ENCODE measurements at places on chromosomes 5 and 9.

DNA sequence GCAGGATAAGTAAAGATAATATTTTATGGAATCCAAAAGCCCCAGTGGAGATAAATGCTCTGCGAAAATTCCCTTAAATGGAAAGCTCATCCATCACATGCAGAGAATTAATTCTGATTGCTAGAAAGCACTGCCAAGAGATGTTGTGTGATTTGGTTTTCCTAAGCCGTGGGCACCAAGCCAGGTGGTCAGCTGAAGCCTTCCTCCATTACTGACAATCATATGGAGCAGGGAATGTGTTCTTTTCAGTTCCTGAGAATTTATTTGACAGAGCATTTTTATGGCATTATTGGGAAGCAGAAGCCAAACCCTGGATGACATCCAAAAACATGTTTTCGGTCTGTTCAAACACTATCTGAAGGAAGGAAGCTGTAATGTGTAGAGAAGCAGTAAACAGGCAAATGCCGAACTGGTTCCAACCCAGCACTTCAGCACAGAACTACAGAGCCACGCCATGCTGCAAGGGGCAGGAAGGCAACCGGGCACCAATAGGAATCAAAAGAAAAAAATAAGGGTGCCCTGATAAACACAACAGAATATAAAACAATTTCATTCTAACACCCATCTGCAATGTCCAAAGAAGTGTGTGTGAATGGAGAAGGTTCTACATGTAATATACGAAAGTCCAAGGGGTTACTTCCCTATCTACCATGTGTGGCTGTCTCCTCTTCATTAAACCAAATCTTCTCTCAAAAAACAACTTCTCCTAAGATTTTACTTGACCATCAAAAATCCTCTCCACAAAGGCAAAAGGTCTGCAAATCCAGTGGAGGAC, 12.3 kb downstream of the ARSB start:
- DNase-seq, result no peak

- no peak for DNase-seq
Measured at GRCh38 chr5:107580889-107581820, 89.6 kb downstream of the EFNA5 start.

DNA sequence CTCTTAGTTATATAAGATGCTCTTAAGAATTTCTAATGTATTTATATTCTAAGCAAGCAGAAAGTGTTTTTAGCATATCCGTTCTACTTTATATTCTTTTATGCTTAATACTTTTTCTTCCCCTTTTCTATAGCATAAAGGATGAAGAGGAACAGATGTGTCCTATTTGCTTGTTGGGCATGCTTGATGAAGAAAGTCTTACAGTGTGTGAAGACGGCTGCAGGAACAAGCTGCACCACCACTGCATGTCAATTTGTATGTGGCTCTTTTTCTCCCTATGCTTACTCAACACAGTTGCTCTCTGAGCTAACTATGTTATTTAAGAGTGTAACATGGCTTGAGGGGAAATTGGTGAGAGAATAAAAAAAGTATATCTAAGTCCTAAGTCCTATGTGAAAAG, 37.6 kb upstream of the SETD9 start:
- no peak for DNase-seq

GRCh38 chr9:135066291-135066690, 21.2 kb upstream of the OLFM1 start:
- DNase-seq, result no peak

DNA sequence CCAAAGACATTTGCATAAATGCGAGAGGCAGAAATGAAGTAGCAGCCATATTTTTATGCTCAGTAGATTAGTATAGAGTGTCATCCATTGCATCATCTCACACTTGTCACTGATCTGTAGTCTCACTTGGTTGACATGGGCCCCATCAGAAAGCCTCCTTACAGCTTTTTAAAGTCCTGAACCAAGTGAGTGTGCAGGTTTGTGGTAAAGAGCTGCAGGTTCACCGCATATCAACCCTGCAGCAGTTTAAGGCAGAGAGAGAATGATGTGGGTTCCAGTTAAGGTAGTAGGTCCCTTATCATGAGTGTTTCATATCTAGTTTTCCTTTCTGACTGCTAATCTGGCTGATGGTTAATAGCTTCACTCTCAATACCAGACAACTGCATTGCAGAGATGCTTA, 1080.3 kb downstream of the NR2F1-AS1 start:
- DNase-seq, result no peak

- no peak for DNase-seq
Measured at GRCh38 chr9:91813176-91813795, 136.7 kb downstream of the ROR2 start.

DNA sequence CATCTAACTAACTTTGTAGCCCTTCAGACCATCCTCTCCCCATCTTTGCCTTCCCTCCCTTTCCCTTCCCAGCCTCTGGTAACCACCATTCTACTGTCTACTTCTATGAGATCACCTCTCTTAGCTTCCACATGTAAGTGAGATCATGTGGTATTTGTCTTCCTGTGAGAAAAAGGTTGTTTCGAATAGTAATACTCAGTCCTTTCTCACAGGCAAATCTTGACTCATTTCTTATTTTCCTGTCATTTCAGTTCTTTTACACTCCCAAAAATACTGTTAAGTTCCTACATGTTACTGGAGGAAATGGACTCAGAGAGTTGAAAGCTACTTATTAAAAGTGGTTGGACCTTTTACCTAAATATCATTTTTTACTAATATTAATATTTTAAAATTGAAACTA, 82.1 kb downstream of the SLF1 start:
- DNase-seq, result no peak

DNA sequence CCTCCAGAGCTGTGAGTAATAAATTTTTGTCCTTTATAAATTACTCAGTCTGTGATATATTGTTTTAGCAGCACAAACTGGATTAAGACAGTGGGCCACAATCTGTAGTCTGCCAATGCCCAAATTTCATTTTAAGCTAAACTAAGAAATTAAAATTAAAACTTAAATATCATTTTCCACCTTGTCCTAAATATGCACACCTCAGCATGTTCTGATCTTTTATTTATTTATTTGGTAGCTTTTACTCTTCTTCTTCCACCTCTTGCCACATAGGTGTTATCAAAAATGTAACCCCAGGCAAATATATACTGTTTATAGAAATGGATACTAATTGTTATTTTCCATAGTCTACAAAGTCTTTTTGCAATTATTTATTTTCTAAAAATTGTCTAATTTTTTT, 1102.2 kb upstream of the COX7C start:
- DNase-seq, result no peak

DNA sequence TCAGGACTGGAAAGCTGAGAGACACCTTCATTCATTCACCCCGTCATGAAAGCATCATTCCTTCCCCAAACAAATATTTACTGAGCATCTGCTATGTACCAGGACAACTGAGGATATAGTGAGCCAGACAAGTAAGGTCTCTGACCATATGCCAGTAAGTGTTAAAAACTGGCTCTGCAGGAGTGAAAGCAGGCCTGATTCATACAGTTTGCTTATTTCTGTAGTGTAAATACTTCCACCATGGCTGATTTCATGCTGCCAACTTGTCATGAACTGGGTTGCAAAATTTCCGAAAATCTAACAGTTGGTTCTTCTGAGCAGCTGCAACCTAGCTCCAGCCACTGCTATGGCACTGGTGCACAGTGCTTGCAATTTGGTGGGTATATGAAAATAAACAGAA, 68.1 kb downstream of the YIPF5 start:
- DNase-seq, result no peak

DNA sequence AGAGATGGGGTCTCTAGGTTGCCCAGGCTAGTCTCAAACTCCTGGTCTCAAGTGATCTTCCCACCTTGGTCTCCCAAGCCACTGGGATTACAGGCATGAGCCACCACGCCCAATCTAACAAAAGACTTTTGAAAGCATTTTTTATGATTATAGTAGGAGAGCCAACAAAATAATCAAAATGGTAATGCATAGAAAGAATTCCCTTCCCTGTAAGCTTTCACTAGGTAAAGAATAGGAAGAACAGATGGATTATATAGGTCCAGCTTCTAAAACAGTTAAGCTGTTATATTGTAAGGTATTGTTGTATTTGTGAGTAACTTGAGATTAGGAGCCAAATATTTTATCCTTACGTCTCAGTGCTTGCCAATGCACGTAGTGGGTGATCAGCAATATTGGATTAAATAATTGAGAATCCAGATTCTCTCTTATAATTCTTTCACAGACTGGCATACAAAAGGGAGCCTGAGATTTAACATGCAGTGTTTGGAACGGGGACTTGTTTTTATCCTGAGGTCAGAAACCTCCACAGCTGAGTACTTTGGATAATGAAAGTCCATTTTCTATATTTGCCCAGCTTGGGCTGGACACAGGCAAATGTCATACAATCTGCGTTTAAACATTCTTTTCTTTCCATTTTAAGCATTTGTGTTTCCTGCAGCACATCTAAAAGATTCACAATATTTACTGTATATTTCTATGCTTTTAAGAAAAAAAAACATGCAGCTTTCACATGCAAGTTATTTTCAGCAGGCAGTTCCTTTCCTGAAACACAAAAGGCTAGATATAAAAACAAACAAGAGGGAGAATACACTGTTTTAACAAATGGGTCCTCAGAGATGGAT, 238.4 kb downstream of the ARRDC3 start:
- DNase-seq, result no peak

GRCh38 chr9:365436-365835, 150.8 kb downstream of the DOCK8 start:
- no peak for DNase-seq

DNA sequence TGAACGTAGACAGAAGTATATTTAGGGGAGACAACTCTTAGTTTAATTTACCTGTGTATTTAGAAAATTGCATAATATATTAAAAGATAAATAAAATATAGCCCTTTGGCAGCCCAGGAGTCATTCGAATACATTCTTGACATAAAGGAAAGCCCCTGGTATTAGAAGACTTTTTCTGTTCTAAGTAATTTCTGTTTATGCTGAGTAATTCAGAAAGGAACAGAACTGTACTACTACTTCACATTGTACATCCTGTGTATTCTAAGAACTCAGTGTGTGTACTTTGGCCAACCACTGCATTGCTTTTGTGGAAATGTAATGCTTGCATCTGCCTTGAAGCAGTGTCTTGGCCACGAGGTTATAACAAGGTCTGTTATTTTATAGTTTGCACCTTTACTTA, 136.4 kb downstream of the KDM4C start:
- no peak for DNase-seq

GRCh38 chr5:143251190-143251589, 152.3 kb downstream of the NR3C1 start:
- DNase-seq, result no peak

DNA sequence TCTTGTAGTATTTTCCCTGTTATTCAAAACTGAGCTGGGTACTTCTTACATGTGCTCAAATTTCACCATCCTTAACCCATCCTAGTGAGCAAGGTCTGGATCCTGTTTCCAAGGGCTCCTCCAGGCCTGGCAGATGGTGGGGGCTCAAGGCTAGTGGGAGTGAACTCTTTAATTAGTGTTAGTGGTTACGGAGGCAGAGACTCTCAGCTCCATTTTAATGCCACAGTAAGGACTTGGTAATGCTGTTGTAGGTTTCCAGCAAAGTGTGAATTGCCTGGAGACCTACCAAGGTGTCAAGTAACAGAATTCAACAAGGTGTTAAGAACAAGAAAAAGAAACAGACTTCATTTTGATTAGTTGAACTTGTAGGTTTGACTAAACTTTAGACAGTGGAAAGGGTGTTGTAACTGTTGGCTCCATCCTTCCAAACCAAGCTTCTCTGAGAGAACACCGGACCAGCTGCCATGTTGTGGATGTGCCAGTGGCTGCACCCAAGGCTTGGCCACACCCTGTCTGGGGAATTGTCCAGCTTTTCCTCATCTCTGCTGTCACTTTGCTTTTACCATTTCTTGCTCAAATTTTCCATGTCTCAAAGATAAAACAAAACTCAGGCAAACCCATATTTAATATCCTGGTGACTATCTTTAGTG, 98.7 kb downstream of the ADCY2 start:
- DNase-seq, result no peak

- no peak for DNase-seq
Measured at GRCh38 chr5:82806513-82806912, 270.7 kb downstream of the TMEM167A start.

GRCh38 chr9:71955300-71955915, 44.0 kb downstream of the C9orf85 start:
- no peak for DNase-seq

DNA sequence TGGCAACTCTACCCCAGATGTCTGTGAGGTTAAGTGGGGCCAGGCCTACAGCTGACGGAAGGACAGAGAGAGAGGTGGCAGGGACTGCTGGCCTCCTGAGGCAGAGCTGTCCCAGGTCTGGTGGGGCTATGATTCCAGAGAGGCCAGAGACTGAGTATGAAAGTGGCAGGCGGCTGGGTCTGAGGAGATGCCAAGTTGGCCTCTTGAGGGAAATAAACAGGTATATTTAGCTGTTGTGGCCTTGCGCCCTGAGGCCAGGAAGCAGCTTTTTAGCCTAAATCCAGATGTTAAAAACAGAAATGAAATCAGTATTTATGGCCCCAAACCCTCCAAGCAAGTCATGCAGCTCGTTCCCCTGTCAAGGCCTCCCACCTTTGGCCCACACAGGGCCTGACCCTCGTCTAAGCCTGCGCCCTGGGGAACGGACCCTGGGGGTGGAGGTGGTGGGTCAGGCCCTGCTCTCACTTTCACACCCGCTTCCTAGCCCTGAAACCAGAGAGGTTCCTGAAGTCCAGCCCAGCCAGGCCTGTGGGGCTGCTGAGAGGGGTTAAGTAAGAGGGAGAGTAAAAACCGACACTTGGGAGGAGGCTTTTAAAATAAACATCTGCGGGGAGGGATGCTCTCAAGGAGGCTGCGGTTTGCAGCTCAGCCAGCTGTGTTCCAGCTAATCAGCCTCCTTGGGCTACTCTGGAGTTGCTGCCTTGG, 18.7 kb downstream of the PCDHGC5 start:
- no peak for DNase-seq

DNA sequence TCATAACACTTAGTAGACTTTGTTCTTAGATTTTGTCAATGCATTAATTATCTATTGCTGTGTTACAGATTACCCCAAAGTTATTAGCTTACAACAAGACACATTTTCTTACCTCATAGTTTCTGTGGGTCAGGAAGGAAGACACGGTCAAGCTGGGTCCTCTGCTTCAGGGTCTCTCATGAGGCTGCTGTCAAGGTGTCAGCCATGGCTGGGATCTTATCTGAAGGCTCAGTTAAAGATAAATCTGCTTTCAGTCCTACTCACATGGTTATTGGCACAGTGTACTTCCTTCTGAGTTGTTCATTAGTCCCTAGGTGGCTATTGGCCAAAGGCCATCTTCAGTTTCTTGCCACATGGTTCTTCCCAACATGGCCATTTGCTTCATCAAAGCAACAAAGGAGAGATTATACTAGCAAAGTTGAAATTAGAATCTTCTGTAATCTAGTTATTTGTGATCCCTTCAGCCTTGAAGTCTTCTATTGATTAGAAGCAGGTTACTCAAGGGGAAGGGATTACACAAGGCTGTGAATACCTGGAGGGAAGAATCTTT, 25.2 kb downstream of the TDRD7 start:
- DNase-seq, result no peak

GRCh38 chr9:84153885-84154284, 173.3 kb downstream of the RMI1 start:
- DNase-seq, result no peak

DNA sequence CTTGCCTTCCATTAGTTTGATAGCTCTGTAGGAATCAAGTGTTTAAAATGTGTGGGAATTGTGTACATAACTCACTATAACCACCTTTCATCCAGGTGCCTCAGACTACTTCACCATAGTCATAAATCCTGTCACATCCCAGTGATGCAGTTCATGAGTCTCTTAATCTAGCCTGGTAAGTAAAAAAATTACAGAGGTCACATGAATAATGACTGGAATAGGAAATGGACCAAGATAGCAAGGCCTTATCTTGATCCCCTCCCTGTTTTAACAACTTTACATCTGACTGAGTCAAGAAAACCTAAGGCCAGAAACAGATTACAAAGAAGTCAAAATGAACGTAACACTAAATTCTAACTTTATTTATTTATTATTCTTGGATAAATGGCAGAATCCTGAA, 1.5 kb upstream of the RNF145 start:
- no peak for DNase-seq

Measured in stimulated activated CD8-positive, alpha-beta memory T cell treated with anti-CD3 and anti-CD28 coated beads, Interleukin-15, amount 100 ng/mL, for 1 hour (primary cell).